DMS153 (cell line): ENCODE measurements at places on chromosomes 1 and 21.

DNA sequence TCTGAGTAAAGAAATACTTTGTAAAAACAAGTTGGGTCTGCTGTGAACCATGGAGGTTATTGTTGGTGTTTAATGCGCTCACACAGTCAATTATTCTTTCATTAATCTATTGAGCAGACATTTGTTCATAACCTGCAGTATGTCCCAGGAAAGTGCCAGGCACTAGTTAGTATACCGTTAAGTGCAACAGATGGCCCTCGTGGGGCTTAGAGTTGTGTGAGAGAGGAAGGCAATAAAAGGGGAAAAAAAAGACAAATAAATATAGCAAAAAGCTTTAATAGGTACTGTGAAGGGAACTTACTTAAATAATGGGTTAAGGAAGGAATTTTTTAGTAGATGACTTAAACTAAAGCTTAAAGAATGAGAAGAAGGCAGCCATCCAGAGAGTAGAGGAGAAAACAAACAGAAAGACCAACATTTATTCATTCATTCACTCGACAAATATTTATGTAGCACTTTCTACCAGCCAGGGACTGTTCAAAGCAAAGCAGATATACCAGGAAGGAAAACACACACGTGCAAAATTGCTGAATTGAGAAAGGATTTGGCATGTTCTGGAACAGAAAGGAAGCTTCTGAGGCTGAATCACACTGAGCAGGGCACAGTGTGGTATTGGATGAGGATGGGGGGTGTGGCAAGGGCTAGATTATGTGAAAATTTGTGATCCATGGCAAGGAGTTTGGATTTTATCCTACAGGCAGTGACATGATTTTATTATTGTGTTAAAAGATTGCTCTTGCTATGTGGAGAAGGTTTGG, 296.1 kb upstream of the SGIP1 start:
- DNase-seq: peak; percentile 7

GRCh38 chr1:94765958-94766357, 54.2 kb upstream of the SLC44A3 start:
- no peak for DNase-seq

DNA sequence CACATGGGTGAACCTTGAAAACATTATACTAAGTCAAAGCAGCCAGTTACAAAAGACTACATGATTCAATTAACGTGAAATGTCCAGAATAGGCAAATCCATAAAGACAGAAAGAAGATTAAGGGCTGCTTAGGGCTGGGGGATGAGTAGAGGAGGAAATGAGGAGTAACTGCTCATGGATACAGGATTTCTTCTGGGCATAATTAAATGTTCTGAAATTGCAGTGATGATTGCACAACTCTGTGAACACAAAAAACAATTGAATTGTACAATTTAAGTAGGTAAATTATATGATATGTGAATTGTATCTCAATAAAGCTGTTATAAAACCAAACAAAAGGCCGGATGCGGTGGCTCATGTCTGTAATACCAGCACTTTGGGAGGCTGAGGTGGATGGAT, 52.2 kb downstream of the RERE start:
- no peak for DNase-seq

DNA sequence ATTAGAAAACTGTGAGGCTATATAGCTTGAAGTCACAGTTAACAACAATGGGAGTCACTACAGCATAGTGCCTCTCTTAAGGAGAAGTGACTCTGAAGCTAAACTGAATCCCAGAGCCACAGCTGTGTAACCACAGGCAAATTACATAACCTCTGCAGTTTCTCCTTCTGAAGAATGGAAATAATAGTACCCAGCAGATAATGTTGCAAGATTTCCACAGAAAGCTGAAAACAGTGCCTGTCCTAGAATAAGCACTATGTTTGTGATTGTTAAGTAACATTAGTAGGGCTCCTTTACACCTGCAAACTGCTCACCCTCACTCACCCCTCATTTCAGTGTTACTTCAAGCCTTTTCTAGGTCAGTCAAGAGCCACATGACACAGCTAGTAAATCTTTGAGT, 886.7 kb downstream of the PLA2G4A start:
- no peak for DNase-seq

- DNase-seq: no peak
Observed at GRCh38 chr1:26405281-26405915, 5.2 kb upstream of the LIN28A start.

- DNase-seq: no peak
Observed at GRCh38 chr1:6688757-6689156, 12.9 kb downstream of the DNAJC11 start.

DNA sequence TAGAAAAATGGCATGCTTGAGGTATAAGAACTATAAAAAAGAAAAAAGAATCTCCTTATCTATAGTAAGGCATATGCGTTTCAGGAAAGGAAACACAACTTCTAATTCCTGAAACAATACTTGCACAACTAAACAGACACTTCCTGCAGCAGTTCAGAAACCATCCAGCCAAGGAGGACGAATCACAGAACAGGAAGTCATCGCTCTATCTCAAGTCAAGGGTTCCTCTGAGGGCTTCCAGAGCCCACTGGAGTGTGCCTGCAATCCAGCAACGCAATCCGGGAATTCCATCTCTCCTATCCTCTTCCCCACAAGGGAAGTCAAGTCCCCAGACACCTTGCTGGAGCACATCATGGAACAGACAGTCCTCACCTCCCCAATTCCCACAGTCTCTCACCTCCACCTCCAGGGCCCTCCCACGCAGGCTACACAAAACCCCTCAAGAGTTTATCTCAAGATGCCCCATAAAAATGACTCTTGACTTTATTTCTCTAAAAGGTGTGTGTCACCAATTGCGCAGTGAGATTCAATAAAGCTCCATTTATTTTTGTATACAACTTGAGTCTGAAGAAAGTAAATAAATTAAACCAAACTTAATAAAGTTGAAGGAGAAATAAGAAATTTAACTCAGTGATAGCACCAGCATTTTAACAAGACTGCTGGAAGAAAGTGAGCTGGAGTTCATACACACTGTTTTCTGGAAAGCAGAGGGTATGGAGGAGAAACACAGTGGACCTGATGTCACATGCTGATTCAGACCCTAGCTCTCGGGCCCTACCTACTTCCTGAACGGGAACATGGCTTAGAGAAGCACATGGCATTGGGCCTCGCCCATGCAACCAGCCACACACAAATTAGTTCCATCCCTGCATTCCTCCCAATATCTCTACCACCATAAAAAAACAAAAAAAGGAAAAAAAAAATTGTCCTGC, 39.9 kb downstream of the SIPA1L2 start:
- DNase-seq: no peak

DNA sequence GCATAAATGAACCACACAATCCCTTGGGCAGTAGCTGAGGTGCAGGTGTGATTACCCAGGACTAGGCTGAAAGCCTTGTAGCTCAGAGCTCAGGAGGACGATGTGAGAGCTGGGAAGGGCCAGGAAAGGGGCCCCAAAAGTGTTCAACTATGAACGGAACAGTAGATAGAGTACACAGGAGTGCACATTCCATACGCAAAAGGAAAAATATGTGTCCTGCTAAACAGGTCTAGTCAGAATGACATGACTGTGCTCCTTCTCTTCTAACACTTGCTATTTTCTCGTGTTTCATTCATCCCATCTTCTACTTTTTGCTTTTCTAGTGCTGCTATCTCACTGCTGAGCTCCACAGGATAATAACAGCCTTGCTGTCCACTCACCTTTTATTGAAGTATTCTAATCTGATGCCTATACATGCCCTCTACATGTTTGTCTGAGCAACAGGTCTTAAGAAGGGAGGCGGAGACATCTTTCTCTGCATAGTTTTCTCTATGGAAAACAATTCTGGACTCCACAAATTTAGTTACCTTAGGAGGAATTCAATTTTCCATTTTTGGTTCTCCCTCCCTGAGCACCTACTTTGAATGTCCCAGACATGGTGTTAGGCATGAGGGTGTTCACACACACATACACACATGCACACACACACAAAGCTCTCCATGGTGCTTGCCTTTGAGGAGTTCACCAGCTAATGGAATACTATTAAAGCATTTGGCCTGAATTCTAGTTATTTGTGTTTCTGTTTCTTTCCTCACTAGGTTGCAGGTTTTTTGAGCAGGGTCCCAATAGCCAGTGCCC, 3.4 kb downstream of the S100A10 start:
- no peak for DNase-seq

DNA sequence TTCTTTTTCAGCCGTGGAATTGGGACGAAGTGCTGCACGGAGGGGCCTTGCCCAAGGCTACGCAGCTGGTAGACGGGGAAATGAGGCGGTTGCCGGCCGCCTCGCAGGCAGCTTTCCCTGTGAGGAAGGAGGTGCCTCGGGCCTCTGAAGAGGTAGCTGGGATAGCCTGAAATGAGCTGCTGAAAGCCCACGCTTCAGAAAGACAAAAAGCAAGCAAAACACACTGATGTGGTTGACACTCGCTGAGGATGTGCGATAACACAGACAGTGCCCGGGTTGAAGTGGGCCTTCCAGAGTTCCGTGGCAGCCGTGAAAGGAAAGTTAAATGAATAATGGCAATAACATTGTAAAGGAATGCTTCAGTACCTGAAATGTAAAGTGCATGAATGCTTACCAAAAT, 47.2 kb downstream of the S1PR1 start:
- DNase-seq: no peak

GRCh38 chr1:165383067-165383466, 26.6 kb upstream of the LMX1A start:
- DNase-seq: no peak

- DNase-seq: no peak
Observed at GRCh38 chr21:21385404-21385803, 387.2 kb downstream of the NCAM2 start.

DNA sequence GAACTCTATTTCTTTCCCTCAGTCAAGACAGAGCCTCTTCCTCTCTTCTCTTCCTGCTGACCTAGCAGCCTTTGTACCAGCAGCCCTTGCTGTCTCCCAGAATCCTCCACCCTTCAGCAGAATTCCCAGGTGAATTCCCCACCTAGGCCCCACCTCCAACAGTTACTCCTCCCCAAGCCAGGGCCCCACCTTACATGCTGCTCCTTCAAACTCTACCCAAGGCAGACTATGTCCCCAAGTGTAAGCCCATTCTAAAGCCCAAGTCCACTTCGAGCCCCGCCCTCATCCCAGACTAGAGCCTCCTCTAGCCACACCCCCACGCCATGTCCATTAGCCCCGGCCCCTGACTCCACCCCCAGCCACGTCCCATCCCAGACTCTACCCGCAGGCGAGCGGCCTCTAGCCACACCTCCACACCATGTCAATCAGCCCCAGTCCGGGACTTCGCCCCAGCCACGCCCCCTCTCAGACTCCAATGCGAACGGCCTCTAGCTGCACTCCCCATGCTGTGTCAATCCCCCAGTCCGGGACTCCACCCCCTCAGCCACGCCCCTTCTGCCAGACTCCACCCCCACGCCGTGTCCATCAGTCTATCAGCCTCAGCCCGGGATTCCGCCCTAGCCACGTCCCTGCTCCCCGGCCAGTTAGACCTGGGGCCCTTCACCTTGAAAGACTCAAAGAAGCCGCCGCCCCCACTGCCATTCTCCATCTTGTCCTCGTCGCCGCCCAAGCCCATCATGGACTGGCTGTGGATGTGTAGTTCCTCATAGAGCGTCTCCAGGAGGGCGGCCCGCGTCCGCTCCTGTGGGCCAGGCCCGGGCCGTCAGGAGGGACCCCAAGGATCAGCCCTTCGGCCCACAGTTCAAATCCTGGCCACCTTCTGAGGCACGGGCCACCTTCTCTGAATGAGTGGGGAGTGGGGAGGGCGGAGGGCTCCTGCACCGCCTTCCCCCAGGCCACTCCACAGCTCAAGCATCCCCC, 61.3 kb downstream of the RAP1GAP start:
- no peak for DNase-seq

DNA sequence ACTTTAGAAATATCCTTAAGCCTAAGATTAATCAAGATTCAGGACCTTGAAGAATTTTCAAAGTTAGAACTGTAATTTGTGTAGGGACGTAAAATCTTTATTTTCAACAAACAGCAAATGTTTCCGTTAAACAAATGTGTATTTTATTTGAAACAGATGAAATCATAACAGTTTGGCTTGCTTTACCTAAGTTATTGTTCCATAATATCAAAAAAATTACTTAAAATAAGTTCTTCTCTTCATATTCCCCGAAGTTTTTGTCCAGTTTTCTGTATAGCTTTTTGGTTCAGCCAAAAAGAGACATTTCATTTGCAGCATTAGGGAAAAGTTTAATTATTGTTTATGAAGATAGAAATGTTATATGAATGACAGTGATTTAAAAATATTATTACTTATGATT, 100.1 kb downstream of the NFIA start:
- no peak for DNase-seq

DNA sequence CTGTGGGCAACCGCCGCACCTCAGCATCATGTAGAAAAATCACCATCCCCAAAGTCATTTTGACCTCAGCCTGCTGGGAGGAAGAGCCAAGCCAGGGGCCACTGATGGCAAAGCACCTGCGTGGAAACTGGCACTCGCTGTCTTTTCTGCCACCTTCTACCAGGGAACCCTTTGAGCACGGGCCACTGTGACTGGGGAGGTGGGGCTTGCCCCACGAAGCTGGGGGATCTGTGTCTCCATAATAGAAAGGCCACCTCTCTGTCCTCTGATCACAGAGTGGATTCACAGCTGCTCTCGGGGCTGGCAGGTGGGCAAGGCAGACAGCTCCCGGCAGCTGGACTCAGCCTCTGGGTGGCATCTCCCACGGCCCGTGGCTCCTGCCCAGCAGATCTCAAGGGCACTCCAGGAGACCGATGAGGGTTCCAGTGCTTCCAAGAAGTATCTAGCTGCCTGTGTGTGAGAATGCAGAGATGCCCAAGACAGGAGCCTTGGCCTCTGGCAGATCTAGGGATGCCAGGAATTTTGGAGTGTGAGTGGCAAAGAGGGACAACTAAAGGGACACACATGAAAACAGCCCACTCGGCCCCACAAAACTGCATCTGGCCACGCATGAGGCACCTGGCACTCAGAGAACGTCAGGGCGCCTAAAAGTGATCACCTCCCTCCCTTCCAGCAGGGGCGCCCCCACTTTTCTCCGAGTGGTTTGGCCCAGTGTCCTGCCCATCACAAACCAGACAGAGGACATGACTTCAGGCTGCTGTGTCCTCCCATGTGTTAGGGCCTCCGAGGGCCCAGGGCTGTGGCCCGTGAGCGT, 102.6 kb downstream of the PDE9A start:
- no peak for DNase-seq

GRCh38 chr1:204084247-204084772, 11.4 kb downstream of the SOX13 start:
- DNase-seq: peak; percentile 99

DNA sequence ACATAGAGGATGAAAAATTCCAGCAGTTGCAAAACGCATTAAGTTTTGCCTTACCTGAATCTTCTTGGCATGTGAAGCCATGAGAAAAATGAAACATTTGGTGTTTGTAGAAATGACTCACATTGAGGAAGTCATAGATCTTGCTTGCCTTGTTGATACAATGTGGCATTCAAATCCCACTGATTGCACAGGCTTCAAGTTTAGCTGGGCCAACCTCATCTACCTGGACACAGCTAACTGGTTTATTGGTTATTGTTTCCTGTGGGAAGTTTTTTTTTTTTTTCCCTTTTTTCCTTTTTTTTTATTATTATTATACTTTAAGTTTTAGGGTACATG, 168.9 kb upstream of the C21orf91 start:
- no peak for DNase-seq
